ENCODE measurements at places on chromosomes 4 and X. TPM values are rescaled to one million over a fixed set of nuclear protein-coding genes. Genes with fewer than 3 reads are reported as not detected.

The ZNF280C gene
- total RNA-seq, result 3.9 TPM

The USP26 gene
- total RNA-seq, result not detected

The TEX13B gene
- total RNA-seq, result not detected

The RENBP gene
- total RNA-seq, result 32.7 TPM

The PNCK gene
- total RNA-seq, result 0.35 TPM
